A673 (cell line): ENCODE measurements at places on chromosomes 5 and 9. TPM values are rescaled to one million over a fixed set of nuclear protein-coding genes. Genes with fewer than 3 reads are reported as not detected.
A peak's percentile ranks its signal among the peaks of the same experiment; 100 is the strongest.

- H3K36me3 ChIP-seq: no peaks in the 10 kb centered on the region
- peak; percentile 52 for DNase-seq
- H3K27ac ChIP-seq: no peak overlapping the region
- H3K4me1 ChIP-seq: no peaks in the 10 kb centered on the region
- no peaks in the 10 kb centered on the region for H3K27me3 ChIP-seq
- no peak overlapping the region for H3K4me3 ChIP-seq
Observed at GRCh38 chr5:87845734-87846133, 422.9 kb downstream of the TMEM161B start.

Gene CCDC192
- total RNA-seq: not detected in 2 replicates

GRCh38 chr9:108386859-108387384 is 468.9 kb downstream of the ACTL7B start:
- H3K36me3 ChIP-seq: no peaks in the 10 kb centered on the region
- H3K27ac ChIP-seq: no peak overlapping the region
- H3K27me3 ChIP-seq: no peaks in the 10 kb centered on the region
- no peak for DNase-seq
- H3K4me1 ChIP-seq: no peaks in the 10 kb centered on the region

- H3K27me3 ChIP-seq: peaks cover 9% of the 10 kb centered on the region
- H3K4me1 ChIP-seq: peaks cover 19% of the 10 kb centered on the region
- no peak for DNase-seq
- H3K4me3 ChIP-seq: no peak overlapping the region
- no peaks in the 10 kb centered on the region for H3K36me3 ChIP-seq
Observed at GRCh38 chr9:131965841-131966240, 113.8 kb downstream of the MED27 start.

Gene AMBP
- total RNA-seq: not detected in 2 replicates

Gene RHOBTB3
- 29.6 and 40.5 TPM in 2 replicates for total RNA-seq

GRCh38 chr5:124949862-124950261 is 203.4 kb upstream of the ZNF608 start:
- no peak for DNase-seq
- H3K36me3 ChIP-seq: no peaks in the 10 kb centered on the region
- no peak overlapping the region for H3K4me3 ChIP-seq
- no peak overlapping the region for H3K27ac ChIP-seq
- no peaks in the 10 kb centered on the region for H3K4me1 ChIP-seq

DNA sequence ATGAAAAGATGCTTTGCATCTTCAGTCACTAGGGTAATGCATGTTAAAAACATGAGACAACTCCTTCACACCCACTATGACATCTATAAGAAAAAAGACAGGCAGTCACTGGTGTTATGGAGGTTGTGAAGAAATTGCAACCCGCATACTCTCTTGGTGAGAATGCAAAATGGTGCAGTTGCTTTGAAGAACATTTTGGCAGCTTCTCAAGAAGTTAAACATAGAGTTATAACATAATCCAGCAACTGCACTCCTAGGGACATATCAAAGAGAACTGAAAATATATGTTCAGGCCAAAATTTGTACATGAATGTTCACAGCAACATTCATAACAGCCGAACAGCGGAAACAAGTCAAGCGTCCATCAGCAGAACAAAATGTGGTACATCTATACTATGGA is 46.3 kb upstream of the TBC1D9B start:
- H3K4me3 ChIP-seq: no peak overlapping the region
- H3K36me3 ChIP-seq: no peaks in the 10 kb centered on the region
- H3K27ac ChIP-seq: no peak overlapping the region
- no peak for DNase-seq
- H3K27me3 ChIP-seq: no peaks in the 10 kb centered on the region
- no peaks in the 10 kb centered on the region for H3K4me1 ChIP-seq

Gene MOB3B
- total RNA-seq: 0.19 and 0.31 TPM in 2 replicates

DNA sequence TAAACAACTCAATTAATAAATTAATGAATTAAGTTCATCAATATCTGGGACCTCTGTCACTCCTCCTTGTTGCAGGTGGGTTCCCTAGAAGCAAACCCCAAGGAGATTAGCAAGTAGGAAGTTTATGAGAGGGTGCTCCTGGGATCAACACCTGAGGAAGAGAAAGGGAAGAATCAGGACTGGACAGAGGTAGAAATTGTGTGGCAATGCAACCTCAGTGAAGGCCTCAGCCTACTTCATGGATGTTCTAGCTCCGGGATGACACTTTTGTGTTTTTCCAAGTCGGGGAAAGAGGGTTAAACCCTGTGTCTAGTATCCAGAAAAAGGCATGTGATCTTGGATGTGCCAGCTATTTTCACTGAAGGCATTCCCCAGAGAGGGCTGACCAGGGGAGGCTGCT is 23.2 kb downstream of the MAMDC2 start:
- H3K4me1 ChIP-seq: no peaks in the 10 kb centered on the region
- DNase-seq: no peak
- no peaks in the 10 kb centered on the region for H3K36me3 ChIP-seq
- H3K27ac ChIP-seq: no peak overlapping the region
- no peak overlapping the region for H3K4me3 ChIP-seq

GRCh38 chr9:38415856-38416255 is 8.4 kb downstream of the IGFBPL1 start:
- no peaks in the 10 kb centered on the region for H3K27me3 ChIP-seq
- no peaks in the 10 kb centered on the region for H3K36me3 ChIP-seq
- no peak for DNase-seq
- no peak overlapping the region for H3K4me3 ChIP-seq

DNA sequence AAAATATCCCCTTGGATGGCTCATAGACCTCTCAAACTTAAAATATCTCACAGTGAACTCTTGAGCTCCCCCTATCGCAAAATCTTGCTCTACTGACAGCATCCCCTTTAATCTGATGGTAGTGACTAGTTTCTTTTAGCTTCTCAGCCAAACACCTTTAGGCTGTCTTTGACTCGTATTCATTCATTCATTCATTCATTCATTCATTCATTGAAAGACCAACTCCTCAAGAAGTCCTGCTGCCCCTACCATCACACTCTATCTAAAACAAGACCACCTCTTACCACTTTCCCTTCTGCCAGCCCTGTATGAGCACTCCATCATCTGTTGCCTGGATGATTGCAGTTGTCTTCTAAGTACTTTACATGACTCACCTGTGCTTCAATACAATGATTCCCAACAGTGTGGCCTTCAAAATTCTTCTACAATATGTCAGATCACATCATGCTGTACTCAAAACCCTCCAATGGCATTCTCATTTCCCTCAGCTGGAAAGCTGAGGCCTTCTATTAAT is 46.8 kb downstream of the ITGA2 start:
- H3K4me1 ChIP-seq: peaks cover 9% of the 10 kb centered on the region
- no peak overlapping the region for H3K4me3 ChIP-seq
- no peak overlapping the region for H3K27ac ChIP-seq
- DNase-seq: peak; percentile 29
- no peaks in the 10 kb centered on the region for H3K27me3 ChIP-seq
- no peaks in the 10 kb centered on the region for H3K36me3 ChIP-seq

GRCh38 chr9:88501086-88501485 is 33.9 kb upstream of the NXNL2 start:
- no peaks in the 10 kb centered on the region for H3K4me1 ChIP-seq
- H3K36me3 ChIP-seq: no peaks in the 10 kb centered on the region
- no peaks in the 10 kb centered on the region for H3K27me3 ChIP-seq
- H3K4me3 ChIP-seq: no peak overlapping the region
- DNase-seq: no peak
- H3K27ac ChIP-seq: no peak overlapping the region

Gene RNF20
- total RNA-seq: 58.4 TPM in 2 replicates

Gene BARHL1
- not detected in 2 replicates for total RNA-seq

Gene ADRB2
- total RNA-seq: not detected in 2 replicates

GRCh38 chr9:113913426-113914195 is 37.5 kb downstream of the ZNF618 start:
- no peak for DNase-seq
- H3K27ac ChIP-seq: no peak overlapping the region
- H3K4me3 ChIP-seq: no peak overlapping the region
- no peaks in the 10 kb centered on the region for H3K27me3 ChIP-seq
- peaks cover 12% of the 10 kb centered on the region for H3K4me1 ChIP-seq

DNA sequence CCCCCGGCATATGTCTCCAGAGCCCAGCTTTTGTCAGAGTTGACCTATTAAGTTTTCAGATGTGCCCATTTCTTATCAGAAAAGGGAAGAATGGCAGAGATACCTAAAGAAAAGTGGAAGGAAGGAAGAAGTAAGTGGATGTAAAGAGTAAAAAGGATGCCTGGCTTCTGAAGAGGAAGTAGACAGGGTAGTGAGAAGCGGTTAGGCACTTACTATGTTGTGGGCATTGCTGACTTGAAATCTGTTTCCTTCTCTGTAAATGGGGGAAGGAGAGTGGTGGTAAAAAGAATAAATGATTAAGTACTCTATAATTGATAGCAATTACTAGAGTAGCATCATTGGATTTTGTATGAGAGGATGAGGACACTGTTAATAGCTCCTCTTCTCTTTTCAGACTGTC is 9.9 kb downstream of the ANP32B start:
- peaks cover 24% of the 10 kb centered on the region for H3K4me1 ChIP-seq
- no peak for DNase-seq
- H3K4me3 ChIP-seq: no peak overlapping the region
- peaks cover 43% of the 10 kb centered on the region for H3K36me3 ChIP-seq
- no peaks in the 10 kb centered on the region for H3K27me3 ChIP-seq

Gene TAS2R1
- total RNA-seq: not detected in 2 replicates

- H3K27ac ChIP-seq: no peak overlapping the region
- no peaks in the 10 kb centered on the region for H3K27me3 ChIP-seq
- H3K36me3 ChIP-seq: no peaks in the 10 kb centered on the region
- no peak overlapping the region for H3K4me3 ChIP-seq
- DNase-seq: no peak
- no peaks in the 10 kb centered on the region for H3K4me1 ChIP-seq
Observed at GRCh38 chr5:130337179-130337888, 433.1 kb downstream of the CHSY3 start.

- H3K27me3 ChIP-seq: peaks cover 37% of the 10 kb centered on the region
- no peaks in the 10 kb centered on the region for H3K4me1 ChIP-seq
- no peak for DNase-seq
- no peak overlapping the region for H3K27ac ChIP-seq
- H3K36me3 ChIP-seq: no peaks in the 10 kb centered on the region
- H3K4me3 ChIP-seq: no peak overlapping the region
Observed at GRCh38 chr5:163658702-163659567, 153.5 kb downstream of the MAT2B start.

Gene ZNF658
- total RNA-seq: 3.5 and 5.0 TPM in 2 replicates

DNA sequence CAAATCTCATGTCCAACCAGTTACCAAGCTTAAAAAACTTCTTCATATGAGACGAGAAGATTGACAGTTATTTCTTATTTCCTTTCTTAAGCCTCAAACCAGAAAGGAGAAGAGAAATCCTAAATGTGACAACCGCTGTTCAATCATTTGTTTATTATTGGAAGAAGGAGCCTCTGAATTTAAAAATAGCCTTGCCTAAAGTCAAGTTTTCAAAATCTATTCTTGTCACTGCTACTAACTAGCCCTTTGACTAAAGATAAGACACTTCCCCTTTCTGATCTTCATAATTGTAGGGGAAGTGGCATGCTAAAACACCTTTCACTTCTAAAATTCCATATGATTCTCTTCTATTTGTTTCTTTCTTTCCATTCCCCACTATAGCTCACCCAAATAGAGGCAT is 106.2 kb upstream of the EMB start:
- no peaks in the 10 kb centered on the region for H3K27me3 ChIP-seq
- H3K27ac ChIP-seq: no peak overlapping the region
- H3K4me3 ChIP-seq: no peak overlapping the region
- no peaks in the 10 kb centered on the region for H3K36me3 ChIP-seq

Gene PCDHB4
- 2.4 and 2.7 TPM in 2 replicates for total RNA-seq
